ENCODE measurements at places on chromosomes 1 and 21. TPM values are rescaled to one million over a fixed set of nuclear protein-coding genes. Genes with fewer than 3 reads are reported as not detected.

The PTGFR gene
- not detected for total RNA-seq

The GJA8 gene
- total RNA-seq, result not detected

The C4BPB gene
- 1.7 TPM for total RNA-seq

The IL10 gene
- not detected for total RNA-seq

The TRAPPC3 gene
- total RNA-seq, result 55.6 TPM

The RHBG gene
- not detected for total RNA-seq

The FCGR3A gene
- 0.50 TPM for total RNA-seq

GRCh38 chr1:121516234-121516967 is 331.6 kb downstream of the SRGAP2C start:
- H3K4me3 ChIP-seq, result peak overlapping the region; percentile 54
- H3K27me3 ChIP-seq, result no peaks in the 10 kb centered on the region
- peaks cover 28% of the 10 kb centered on the region for H3K36me3 ChIP-seq

GRCh38 chr1:239896569-239896968 is 195.1 kb upstream of the FMN2 start:
- no peak overlapping the region for H3K4me3 ChIP-seq
- peaks cover 3% of the 10 kb centered on the region for H3K27me3 ChIP-seq
- peaks cover 3% of the 10 kb centered on the region for H3K4me1 ChIP-seq
- H3K36me3 ChIP-seq, result no peaks in the 10 kb centered on the region
- DNase-seq, result no peak
- no peak overlapping the region for H3K27ac ChIP-seq

GRCh38 chr1:208131621-208132286 is 112.4 kb downstream of the PLXNA2 start:
- peaks cover 5% of the 10 kb centered on the region for H3K4me1 ChIP-seq
- peaks cover 13% of the 10 kb centered on the region for H3K27me3 ChIP-seq
- H3K36me3 ChIP-seq, result no peaks in the 10 kb centered on the region
- no peak overlapping the region for H3K27ac ChIP-seq
- no peak for DNase-seq

DNA sequence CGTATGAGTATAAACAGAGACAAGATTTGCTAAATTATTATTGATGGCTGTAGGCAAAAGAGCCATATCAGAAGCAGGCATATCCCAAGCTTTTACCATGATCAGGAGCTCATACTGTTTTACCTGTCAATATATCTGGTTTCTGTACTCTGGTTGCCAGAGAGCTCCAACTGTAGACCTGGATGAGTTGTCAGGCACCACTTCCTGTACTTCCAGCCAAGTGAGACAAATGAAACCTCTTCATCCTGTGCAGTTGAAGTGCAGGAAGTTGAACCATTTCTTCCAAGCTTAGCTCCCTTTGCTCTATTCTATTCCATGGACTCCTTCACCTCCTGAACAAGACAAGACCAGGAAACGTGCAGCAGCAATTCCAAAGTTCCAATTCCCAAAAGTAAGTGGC is 115.6 kb downstream of the ZNF281 start:
- H3K36me3 ChIP-seq, result no peaks in the 10 kb centered on the region
- H3K4me3 ChIP-seq, result no peak overlapping the region
- H3K27me3 ChIP-seq, result peaks cover 5% of the 10 kb centered on the region
- H3K27ac ChIP-seq, result no peak overlapping the region
- H3K4me1 ChIP-seq, result peaks cover 5% of the 10 kb centered on the region
- DNase-seq, result no peak

GRCh38 chr1:165389609-165390008 is 33.1 kb upstream of the LMX1A start:
- H3K36me3 ChIP-seq, result peaks cover 2% of the 10 kb centered on the region
- no peak overlapping the region for H3K4me3 ChIP-seq
- DNase-seq, result no peak
- H3K4me1 ChIP-seq, result peaks cover 16% of the 10 kb centered on the region

DNA sequence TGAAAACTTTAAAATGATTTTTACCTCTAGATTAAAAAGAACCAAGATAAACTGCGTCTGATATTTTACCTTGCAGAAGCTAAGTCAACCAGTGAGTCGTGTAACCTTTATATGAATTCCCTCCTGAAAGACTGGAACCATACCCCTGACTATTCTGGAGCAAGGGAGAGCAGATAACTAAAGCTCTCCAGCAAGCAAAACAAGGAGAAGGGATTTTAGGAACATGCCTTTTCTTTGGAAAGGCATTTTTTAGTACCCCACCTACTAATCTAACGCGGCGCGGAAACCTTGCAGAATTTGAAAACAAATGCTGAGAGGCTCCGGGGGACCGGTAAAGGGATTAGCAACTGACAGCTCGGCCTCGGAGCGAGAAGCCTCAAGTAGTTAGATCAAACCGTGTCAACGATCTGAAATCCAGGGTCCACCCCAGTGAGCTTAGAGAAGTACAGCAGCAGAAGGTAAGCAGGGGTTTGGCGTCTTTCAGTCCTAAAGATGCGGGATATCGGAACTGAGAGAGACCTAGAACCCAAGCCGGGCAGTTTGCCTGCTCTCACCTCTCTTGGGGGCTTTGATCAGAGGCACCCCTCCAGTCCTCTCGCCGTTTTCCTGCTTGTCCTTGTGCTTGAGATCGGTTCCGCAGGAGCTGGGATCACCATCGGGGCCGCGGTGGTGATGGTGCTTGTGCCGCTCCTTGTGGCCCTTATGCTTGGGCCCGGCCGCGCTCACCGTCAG is 954 bp downstream of the RSBN1 start:
- no peaks in the 10 kb centered on the region for H3K27me3 ChIP-seq
- DNase-seq, result peak; percentile 53
- peak overlapping the region; percentile 98 for H3K27ac ChIP-seq
- peak overlapping the region; percentile 98 for H3K4me3 ChIP-seq

GRCh38 chr1:97382206-97382605 is 538.6 kb downstream of the DPYD start:
- no peak for DNase-seq
- peaks cover 5% of the 10 kb centered on the region for H3K4me1 ChIP-seq
- H3K4me3 ChIP-seq, result no peak overlapping the region
- H3K27ac ChIP-seq, result no peak overlapping the region
- no peaks in the 10 kb centered on the region for H3K27me3 ChIP-seq

DNA sequence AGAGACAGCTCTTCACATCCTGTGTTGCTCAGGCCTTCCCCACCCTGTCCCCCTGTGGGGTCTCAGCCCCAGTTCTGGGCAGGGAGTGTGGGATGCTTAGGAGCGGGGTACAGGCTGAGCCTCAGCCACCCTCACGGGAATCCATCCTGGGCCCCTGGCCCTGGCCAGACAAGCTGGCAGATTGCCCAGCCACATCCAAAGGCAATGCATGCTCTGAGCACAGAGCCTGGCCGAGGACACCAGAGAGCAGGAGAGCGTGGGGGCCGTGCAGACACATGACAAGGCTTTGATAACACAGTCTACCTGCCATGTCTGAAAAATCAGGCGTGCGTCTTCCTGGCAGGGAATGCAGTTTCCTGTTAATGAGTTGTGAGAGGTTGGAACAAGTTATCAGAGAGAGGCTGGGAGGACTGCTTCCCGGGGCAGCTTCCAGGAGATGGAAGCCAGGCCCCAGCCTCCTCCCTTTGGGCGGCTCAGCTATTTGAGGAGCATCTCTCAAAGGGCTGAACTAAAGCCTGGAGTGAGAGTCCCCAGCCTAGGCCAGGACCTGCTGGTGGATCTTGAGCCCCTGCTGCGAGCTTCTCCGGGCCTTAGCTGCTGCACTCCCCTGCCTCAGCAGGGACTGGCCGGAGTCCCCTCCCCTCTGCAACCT is 72.2 kb upstream of the SELENON start:
- peaks cover 5% of the 10 kb centered on the region for H3K36me3 ChIP-seq
- no peak overlapping the region for H3K4me3 ChIP-seq
- peaks cover 45% of the 10 kb centered on the region for H3K27me3 ChIP-seq
- peaks cover 27% of the 10 kb centered on the region for H3K4me1 ChIP-seq

DNA sequence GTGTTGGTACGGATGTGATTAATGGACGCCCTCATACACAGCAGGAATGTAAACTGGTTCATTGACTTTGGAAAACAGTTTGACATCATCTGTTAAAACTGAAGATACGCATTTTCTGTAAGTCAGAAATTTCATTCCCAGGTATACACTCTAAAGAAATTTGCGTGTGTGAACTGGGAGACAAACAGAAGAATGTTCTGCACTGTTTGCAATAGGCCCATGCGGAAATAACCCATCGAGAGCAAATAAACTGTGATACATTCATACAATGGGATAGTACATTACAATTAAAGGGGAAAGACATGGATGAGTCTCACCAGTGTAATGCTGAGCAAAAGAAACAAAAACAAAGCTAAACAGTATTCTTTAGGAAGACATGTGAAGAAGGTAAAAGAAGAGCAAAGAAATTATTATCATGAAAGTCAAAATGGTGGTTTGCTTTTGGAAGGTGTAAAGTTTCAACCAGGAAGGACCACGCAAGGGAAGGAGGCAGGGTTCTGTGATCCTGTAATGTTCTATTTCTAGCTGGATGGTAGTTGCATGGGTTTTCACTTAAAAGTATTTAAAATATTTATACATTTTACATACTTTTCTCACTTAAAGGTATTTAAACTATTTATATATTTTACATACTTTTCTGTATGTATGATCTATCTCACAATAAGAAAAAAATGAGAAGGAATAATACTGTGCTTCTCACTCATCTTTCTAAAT is 30.3 kb downstream of the INTS7 start:
- H3K36me3 ChIP-seq, result peaks cover 48% of the 10 kb centered on the region
- no peaks in the 10 kb centered on the region for H3K27me3 ChIP-seq
- no peaks in the 10 kb centered on the region for H3K4me1 ChIP-seq

DNA sequence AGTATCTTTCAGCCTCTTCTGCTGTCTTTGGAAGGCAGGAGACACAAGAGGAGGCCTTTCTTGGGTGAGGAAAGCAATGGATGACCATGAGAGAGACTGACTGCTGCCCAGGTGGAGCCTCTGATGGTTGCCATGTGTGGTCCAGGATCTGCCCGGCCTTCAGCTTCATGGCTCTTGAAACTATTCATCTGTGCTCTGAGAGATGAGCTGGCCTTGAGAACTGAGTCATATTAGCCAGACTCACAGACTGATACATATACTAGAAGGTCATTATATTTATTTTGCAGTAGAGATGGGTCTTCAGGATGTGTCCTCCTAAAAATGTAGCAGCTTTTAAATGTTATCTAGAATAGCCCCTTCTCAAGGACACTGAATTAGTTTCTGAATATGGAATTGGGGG is 33.7 kb downstream of the PTGFRN start:
- peaks cover 24% of the 10 kb centered on the region for H3K4me1 ChIP-seq
- H3K36me3 ChIP-seq, result no peaks in the 10 kb centered on the region
- H3K27ac ChIP-seq, result peak overlapping the region; percentile 37
- DNase-seq, result no peak
- H3K27me3 ChIP-seq, result no peaks in the 10 kb centered on the region
- H3K4me3 ChIP-seq, result no peak overlapping the region

DNA sequence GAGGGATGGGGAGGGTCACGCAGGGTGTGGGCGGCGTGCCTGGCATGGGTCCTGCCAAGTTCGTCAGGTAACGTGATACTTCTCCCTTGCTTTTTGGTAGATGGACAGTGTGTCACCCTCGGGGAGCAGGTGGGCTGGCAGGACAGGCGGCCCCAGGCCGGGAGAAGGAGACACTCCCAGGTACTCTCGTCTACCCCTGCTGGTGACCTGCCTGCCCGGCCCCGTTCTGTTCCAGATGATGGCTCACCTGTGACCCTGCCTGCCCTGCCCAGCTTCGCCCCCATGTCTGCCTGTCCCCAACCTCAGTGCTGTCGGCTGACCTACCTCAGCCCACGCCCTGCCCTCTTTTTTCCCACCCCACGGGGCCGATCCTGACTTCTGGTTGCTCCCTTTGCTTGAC is 144.7 kb downstream of the PCBP3 start:
- DNase-seq, result no peak
- H3K4me3 ChIP-seq, result no peak overlapping the region
- no peaks in the 10 kb centered on the region for H3K36me3 ChIP-seq
- no peaks in the 10 kb centered on the region for H3K27me3 ChIP-seq

DNA sequence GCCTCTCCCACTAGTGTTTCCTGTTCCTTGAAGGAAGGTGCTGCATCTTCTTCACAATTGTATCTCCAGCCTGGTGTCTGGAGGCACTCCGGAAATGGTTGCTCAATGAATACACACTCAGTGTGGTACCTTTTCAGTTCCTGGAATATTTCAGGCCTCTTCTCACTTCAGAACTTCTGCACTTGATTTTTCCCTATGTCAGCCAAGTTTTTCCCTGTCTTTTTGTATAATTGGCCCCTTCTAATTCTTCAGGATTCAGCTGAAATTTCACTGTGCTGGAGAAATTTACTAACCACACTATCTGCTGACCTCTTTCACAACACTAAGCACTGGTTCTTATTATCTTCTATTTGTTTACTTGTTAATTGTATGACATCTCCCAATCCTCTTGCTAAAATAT is 61.2 kb upstream of the MAP10 start:
- H3K4me3 ChIP-seq, result no peak overlapping the region
- H3K27me3 ChIP-seq, result no peaks in the 10 kb centered on the region
- no peaks in the 10 kb centered on the region for H3K4me1 ChIP-seq
- no peak for DNase-seq

DNA sequence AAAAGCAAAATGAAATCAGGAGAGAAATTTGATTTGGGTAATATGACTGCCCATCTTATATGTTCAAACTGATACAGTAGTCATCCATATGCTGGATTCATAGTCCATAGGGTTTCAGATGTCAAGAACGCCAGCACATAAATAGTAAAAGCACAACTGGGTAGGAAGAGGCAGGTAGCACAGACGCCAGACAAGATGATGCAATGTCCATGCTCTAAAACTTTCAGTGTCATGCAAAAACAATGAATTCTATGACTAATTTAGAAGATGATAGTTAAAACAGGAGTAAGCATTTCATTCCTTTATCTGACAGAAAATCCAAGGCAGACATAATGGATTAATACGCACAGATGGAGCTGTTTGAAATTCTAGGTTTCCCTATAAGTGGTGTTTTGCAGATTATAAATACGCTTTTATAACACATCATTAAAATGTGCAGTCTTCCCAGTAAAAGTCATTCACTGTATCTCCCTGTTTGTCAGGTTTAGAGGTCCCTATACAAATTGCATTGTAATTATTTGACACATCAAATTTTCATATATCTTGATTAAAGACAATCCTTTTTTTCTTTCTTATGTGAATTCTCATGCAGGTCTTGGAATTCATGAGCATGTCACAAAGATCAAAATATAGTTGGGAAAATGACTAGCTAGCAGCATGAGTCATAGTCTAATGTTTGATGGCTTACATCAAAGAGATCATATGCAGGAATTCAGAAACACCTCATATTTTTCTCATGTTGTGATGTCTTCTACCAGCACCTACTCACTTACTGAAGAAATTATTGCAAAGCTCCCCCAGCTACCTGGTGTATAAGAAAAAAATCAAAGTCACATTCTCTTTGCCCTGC is 139.9 kb downstream of the DSCAM start:
- no peak overlapping the region for H3K4me3 ChIP-seq
- H3K27ac ChIP-seq, result no peak overlapping the region
- H3K27me3 ChIP-seq, result no peaks in the 10 kb centered on the region
- H3K4me1 ChIP-seq, result no peaks in the 10 kb centered on the region

- no peak overlapping the region for H3K27ac ChIP-seq
- no peak for DNase-seq
- no peaks in the 10 kb centered on the region for H3K36me3 ChIP-seq
- H3K4me1 ChIP-seq, result no peaks in the 10 kb centered on the region
- no peak overlapping the region for H3K4me3 ChIP-seq
These were observed 171.3 kb upstream of the USP24 start for GRCh38 chr1:55386456-55386855.

Measured in activated CD8-positive, alpha-beta T cell treated with anti-CD3 and anti-CD28 coated beads, Interleukin-2, amount 10 ng/mL, durations not matched to agents 7 days and 5 days (primary cell).